ENCODE measurements at places on chromosomes 5 and 9.

GRCh38 chr5:93580063-93580926 is 724 bp downstream of the NR2F1-AS1 start:
- DNase-seq, result no peak

DNA sequence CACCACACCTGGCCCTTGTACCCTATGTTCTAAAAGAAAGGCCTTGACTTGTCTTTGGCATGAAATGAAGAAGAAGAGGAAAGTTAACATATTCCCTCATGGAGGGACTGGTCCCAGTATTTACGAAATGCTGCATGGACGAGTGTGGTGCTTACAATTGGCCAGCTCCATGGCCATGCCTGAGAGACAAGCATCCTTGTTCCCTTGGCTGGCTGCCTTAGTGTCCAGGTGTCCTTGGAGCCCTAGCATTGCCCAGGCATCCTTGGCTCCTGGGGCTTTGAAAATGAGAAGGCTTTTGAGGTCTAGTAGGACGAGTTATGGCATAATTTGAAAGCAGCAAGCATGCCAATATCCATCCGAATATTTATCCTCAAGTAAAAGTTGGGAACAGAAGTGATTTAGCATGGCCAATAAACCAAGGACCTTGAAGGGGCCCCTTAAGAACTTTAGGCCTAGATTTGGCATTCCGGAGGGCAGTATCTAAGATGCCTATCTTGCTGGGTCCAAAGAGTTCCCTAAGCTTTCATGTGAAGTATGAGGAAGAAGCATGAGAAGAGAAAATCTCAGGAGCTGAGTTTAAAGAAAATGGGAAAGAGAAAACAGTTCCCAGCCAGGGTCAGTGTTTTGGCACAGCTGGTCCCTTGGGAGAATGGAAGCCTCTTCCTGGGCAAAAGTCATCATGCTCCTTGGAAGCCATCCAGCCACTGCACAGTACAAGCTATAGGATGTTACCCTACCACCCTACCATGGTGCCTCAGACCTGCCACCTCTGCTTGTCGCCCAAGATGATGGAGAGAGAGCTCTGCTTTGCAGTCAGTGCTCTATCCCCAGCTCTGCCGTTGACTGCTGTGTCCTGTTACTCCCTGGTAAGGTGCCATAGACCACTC is 91.0 kb downstream of the AOPEP start:
- DNase-seq, result no peak

DNA sequence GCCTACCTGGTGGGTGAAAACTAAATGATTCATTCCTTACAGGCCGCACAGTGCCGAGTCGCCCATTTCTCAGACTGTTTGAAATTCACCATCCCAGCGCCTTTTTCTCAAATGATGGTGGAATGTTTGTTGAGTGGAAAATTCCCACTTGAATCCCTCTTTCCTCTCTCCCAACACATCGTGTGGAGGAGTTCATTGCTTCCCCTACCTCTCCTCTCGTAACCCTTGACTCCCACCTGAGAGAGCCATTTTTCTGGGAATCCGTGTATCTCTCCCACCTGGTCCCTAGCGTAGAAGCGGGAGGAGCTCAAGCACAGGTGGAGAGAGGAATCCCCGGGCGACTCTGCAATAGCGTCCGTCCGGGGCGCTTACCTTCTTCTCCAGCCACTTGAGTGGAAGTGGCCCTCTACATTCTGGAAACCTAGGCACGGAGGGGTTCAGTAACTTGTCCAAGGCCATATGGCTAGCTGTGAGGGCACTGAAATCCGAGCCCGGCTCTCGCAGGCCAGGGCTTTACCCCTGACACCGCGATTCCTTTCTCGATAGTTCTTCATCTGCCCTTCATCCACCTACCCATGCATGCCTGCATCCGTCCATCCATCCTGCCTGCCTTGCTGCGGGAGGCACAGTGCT is 683 bp downstream of the OSMR start:
- no peak for DNase-seq

DNA sequence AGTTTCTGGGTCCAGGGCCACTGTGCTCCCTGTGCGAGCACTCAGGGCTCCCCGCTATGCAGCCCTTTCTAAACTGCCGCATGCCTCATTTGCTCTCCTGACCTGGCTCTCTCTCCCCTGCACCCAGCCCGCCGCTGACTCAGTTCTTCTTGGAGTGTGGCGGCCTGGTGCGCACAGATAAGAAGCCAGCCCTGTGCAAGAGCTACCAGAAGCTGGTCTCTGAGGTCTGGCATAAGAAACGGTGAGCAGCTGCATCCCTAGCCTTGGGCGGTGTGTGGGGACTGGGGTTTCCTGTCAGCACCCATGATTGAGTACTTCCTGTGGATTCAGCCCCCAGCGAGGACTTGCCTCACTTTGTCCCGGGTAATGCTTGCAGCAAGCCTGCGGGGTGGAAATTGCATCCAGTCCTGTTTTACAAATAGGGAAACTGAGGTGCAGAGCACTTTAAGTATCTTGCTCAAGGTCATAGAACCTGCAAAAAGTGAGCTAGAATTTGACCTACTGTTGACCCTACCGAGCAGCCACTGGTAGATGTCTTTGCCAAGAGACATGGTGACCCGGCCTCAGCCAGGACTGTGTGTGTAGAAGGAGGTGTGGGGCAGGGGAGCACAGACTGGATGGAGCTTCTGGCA is 27.9 kb downstream of the USP20 start:
- peak; percentile 35 for DNase-seq

DNA sequence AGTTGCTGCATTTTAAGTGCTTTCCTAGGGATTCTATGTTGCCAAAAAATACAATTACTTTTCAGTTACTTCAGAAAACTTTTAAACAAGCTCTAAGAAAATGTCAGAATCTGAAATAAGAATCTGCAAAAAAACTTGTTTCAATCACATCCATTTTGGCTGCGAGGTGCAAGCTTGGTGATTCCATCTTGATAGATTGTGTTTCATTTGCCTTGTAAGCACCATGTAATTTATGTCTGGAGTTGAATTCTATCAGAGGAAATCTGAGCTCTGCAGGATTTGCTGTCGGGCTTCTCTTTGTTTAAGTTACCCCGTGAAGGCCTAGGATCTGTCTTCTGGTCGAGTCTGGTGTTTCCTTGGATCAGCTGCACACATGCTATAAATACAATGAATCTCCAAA is 40.4 kb upstream of the MAN2A1 start:
- DNase-seq, result no peak

DNA sequence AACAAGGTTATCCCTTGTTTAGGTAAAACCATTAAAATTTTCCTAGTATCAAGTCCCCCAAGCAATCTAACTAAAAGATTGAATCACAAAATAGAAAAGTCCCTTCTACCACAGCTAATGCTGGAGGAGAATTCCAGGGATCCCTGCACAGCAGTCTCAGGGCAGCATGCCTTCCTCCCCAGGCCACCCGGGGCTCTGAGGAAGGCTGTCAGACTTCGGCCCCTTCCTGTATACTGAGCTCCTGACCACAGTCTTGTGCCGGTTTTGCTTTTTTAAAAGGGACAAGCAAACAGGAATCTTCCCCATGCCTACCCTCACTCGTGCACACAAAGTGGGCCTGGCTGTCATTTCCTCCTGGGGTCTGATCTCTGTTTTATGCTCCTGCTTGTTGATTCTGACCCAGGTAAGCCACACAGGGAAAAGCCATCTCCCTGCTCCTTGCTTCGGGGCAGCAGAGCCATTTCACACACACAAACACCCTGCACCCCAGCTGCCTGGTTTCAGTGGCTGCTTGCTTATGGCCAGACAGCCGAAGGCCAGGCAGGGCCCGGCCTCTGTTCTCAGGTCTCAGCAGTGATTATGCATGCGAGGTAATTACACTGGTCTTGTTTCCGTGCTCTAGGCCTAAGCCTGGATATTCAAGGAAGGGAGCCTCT is 211.9 kb downstream of the NXNL2 start:
- DNase-seq, result no peak

- DNase-seq, result no peak
Observed at GRCh38 chr5:83947763-83948162, 227.1 kb upstream of the HAPLN1 start.

DNA sequence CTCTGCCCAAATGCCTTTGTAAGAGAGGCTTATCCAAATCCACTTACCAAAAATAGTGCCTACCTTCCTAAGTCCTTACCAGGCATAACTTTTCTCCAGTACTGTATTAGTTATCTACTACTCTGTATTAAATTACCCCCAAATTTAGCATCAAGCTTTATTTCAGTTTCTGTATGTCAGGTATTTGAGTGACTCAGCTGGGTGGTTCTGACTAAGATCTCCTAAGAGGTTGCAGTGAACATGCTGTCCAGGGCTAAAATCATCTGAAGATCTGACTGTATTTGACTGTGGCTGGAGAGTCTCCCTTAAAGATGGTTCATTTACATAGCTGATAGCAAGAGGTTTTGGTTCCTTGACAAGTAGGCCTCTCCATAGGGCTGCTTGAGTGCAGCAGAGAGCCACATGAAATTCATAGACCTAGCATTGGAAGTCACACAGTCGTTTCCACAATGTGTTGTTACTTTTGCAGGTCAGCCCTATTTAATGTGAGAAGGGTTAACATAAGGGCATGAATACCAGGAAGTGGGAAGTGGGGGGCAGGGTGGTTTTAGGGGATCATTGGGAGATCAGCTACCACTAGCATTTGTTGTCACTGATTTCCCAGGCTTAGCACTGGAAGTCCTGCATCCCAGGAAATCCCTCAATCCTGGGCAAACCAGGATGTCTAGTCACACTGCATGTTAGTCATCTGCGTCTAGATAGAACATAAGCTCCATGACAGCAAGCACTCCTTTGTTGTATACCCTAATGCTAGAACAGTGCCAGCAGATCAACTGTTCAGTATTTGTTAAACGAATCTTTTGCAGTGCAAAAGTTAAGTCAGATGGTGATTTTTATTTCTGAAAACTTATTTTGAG is 2.0 kb upstream of the ZNF622 start:
- no peak for DNase-seq

GRCh38 chr9:122988920-122989621 is 44.4 kb upstream of the GPR21 start:
- no peak for DNase-seq

- DNase-seq, result no peak
Observed at GRCh38 chr9:131776473-131776872, 36.6 kb upstream of the RAPGEF1 start.

Data from stimulated activated naive CD4-positive, alpha-beta T cell (primary cell).